Stimulated activated CD8-positive, alpha-beta memory T cell treated with anti-CD3 and anti-CD28 coated beads, Interleukin-7, amount 100 ng/mL, for 1 hour (primary cell): ENCODE measurements at places on chromosomes 4 and X.

DNA sequence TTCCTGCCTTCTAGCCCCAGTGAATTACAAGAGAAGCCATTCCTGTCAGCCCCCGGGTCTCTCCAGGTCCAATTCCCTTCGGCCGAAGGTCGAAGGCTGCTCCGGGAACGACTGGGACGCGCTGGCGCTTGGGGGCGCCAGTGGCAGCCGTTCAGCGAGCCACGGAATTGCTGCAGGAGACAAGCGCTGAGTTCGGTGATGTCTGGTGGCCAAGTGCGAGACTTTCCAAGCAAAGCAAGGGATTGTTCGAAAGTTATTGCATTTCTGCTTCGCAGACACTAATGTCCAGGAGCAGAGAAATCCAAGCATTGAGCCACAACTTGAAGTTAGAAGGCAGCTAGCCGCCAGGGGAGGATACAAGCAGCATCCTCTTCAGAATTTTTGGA lies 1.1 kb upstream of the DKK2 start:
- no peak for DNase-seq

- DNase-seq: no peak
Observed at GRCh38 chr4:133149364-133149695, 236 bp downstream of the PCDH10 start.

GRCh38 chr4:176533159-176533558 lies 213.4 kb downstream of the SPCS3 start:
- DNase-seq: no peak

GRCh38 chr4:153341575-153342090 lies 2.9 kb upstream of the MND1 start:
- no peak for DNase-seq

DNA sequence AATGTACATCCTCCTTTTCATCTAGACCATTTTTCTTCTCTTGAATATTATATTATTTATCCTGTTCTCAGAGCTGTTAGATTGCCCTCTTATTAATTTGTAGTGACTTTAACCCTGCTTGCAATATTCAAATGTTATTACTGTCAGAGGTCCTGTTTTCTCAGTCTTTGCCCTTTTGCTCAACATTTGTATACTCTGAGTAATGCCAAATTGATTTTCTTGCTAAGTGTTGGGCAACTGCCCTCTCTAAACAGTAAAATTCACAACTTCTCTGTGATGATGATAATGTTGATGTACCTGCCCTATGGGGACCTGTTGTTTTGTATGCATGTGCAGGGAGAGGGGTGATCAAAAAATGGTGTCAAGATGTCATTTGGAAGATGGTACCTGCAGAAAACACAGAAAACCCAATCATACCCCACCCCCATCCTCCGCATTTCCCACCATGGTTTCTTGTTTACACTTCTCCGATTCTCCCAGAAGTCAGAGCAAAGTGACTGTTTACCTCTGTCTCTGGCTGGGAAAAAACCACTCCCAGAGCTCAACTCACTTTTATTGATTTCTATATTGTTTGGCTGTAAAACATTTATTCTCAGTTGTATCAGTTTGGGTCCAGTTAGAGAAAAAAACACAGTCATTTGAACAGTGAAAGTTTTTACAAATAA lies 694.0 kb downstream of the IL1RAPL1 start:
- no peak for DNase-seq

GRCh38 chr4:101145021-101145420 lies 202.3 kb downstream of the PPP3CA start:
- no peak for DNase-seq

DNA sequence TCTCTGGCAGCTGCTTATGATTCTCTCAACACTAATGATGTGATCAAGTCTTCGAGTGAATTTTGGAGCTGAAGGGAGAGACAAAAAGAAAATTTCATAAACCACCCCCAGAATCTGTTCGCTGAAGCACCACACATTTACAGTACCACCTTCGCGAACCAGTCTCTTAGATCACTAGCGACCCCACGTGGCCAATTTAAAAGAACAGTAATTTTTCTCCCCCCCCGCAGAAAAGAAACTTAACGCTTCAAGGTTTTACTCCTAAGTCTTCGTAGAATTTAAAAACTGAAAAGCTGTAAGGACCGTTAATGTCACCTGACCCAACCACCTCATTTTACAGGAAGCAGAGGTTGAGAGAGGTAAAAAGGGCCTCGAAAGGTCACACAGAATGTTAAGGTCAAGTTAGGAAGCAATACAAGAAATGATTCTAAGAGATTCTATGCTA lies 187.5 kb downstream of the QDPR start:
- peak; percentile 23 for DNase-seq

DNA sequence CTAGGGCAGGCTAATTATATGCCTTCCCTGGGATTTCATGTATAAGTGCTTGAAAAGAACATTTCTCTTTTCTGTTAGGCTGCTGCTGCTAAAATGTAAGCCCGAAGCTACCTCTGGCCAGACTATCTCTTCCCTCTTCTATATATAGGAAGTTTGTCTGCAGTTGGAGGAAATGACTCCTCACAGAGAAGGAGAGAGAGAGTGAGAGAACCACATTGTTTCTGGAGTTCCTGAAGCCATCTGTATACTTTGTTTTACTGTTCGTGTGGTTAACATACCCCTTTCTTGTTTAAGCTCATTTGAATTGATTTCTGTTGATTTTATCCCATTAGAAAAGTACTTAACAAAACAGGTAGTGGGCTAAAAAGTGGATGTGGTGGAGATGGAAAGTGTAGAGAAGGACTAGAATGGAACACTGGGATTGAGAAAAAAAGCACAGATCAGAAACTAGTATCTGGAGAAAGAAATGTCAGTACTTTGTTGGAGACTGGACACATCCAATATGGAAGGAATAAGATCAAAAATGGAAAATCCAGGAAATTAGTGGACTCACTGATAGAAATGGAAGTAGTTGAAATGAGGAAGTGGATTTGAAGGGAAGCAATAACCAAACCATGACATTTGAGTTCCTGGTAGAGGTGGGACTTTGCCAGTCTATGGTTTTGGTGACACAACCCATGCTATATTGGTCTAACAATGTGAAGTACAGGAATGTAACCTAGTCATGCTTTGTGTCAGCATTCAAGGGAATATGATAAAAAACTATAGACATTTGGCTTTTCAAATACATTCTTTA lies 112.6 kb downstream of the TMA16 start:
- DNase-seq: no peak

GRCh38 chr4:2604614-2605013 lies 68.2 kb downstream of the FAM193A start:
- no peak for DNase-seq

DNA sequence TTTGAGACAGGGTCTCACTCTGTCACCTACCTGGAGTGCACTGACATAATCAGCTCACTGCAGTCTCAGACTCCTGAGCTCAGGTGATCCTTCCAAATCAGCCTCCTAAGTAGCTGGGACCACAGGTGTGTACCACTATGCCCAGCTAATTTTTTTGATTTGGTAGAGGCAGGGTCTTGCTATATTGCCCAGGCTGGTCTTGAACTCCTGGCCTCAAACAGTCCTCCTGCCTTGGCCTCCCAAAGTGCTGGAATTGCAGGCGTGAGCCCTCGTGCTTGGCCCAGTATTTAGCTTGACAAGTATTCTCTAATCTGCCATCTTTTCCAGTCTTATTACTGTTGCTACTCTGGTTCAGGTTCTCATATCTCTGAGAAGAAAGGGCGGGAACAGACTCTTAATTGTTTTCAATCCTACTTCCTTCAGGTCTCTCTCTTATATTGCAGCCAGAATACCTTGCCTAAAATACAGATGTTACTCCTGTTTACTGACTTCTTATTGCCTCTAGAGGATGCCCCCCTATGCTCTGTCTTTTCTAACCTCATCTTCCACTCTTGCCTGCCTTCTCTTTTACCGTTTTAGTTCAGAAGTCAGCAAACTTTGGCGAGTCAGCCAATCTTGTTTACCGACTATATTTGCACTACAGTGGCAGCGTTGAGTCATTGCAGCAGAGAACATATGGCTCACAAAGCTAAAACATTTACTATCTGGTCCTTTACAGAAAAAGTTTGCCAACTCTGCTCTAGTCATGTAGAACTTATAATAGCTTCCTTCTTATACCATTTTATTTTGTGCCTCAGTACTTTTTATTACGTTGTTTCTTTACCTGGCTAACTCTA lies 19.0 kb downstream of the MRPL1 start:
- DNase-seq: no peak

DNA sequence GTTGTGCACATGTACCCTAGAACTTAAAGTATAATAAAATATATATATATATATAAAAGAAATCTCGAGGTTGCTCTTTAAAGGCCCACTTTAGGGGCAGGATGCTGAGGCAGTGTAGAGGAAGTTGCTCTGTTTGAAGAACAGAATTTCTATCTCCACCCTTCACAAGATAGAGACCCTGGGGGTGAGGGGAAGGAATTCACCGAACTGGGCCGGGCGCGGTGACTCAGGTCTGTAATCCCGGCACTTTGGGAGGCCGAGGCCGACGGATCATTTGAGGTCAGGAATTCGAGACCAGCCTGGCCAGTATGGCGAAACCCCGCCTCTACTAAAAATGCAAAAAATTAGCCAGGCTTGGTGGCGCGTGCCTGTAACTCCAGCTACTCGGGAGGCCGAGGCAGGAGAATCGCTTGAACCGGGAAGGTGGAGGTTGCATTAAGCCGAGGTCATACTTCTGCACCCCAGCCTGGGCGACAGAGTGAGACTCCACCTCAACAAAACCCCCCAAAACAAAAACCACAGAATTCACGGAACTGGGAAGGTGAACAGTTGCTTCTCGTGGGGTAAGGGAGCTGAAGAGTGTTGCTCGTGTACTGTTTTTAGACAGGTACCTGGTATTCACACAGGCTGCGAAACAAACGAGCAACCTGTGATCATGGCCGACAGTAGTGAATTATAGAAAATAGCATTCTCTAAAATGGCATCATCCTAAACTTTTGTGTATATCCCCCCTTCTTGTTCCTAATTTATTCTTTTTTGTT lies 6.2 kb downstream of the PLAC8 start:
- DNase-seq: no peak

- DNase-seq: no peak
Observed at GRCh38 chr4:184350213-184350817, 124.0 kb downstream of the IRF2 start.

DNA sequence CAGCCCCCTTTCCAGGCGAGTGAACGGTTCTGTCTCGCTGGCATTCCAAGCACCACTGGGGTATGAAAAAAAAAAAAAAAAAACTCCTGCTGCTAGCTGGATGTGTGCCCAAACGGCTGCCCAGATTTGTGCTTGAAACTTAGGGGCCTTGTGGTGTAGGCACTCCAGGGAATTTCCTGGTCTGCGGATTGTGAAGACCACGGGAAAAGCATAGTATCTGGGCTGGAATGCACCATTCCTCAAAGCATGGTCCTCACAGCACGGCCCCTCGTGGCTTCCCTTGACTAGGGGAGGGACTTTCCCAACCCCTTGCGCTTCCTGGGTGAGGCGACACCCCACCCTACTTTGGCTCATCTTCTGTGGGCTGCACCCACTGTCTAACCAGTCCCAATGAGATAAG lies 516.8 kb upstream of the FAM241A start:
- DNase-seq: no peak

DNA sequence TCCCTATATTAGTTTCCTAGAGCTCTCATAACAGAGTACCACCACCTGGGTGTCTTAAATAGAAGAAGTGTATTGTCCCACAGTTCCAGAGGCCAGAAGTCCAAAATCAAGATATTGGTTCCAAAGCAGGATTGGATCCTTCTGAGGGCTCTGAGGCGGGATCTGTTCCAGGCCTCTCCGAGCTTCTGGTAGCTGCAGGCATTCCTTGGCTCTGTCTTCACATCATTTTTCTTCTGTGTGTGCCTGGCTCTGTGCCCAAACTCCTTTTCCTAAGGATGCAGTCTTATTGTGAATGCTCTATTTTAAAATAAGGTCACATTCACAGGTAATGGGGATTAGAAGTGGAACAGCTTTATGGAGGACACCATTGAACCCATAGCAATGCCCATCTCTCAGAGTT lies 253.7 kb upstream of the TAPT1 start:
- no peak for DNase-seq

DNA sequence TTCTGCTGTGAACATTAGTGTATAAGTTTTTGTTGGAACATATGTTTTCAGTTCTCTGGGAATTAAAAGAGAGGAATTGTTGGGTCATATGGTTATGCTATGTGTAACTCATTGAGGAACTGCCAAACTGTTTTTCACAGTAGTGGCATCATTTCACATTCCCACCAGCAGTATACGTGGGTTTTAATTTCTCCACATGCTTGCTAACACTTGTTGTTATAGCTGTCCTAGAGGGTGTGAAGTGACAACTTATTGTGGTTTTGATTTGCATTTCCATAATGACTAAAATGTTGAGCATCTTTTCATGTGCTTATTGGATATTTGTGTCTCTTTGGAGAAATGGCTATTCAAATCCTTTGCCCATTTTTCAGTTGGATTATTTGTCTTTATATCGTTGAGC lies 13.7 kb downstream of the APELA start:
- no peak for DNase-seq

- no peak for DNase-seq
Observed at GRCh38 chr4:55178226-55179005, 53.0 kb upstream of the KDR start.

DNA sequence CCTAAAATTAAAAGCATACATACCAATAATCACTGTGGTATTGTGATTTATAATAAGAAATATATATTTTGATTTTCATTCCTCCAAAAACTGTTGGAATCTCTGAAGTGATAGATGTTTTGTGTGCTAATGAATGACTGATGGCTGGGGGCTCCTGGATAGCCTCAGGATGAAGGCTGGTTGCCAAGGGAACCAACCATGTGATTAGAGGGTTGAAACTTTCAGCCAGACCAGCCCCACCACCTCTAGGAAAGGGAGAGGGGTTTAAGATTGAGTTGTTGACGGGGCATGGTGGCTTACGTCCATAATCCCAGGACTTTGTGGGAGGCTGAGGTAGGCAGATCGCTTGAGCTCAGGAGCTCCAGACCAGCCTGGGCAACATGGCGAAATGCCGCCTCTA lies 34.0 kb downstream of the HS6ST2 start:
- DNase-seq: no peak

GRCh38 chr4:112564706-112565270 lies 48.8 kb upstream of the NEUROG2 start:
- no peak for DNase-seq

DNA sequence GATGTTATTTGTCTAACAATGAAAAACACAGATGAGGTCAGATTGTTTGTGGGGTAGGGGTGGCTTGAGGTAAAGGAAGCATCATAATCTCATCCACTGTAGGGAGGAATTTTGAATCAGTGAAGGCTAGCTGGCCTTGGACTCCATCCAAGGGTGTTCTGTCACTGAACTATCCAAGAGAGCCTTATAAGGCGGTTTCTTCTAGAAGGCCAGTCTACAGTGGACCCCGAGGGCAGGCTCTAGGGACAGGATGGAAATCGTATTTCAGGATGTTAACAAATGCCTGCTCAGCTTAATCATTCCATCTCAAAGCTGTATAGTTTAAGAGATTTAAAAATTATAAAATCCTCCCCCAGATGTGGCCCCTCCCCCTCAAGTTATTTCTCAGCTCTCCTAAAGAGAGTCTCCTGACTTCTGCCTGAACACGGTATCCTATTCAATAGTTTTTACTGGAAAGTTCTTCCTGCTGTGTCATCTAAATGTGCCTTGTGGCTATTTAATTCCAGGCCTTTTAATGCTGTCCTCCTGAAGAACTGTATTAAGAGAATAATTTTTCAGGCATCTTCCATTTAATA lies 8.0 kb downstream of the IGFBP7 start:
- DNase-seq: no peak
